Spinal cord (tissue), 10 donors: ENCODE measurements at places on chromosomes 11 and 22. TPM values are rescaled to one million over a fixed set of nuclear protein-coding genes. Genes with fewer than 3 reads are reported as not detected.

The KCTD14 gene
- 6.4 TPM for total RNA-seq

The OR5F1 gene
- not detected for total RNA-seq

The INPP5J gene
- total RNA-seq: 4.6 TPM

The LGALS12 gene
- 0.99 TPM for total RNA-seq

The C22orf31 gene
- total RNA-seq: not detected

The HTATIP2 gene
- total RNA-seq: 10.1 TPM

The POU2F3 gene
- not detected for total RNA-seq

The WNT7B gene
- total RNA-seq: 5.0 TPM

- H3K36me3 ChIP-seq: no peaks in the 10 kb centered on the region
- H3K27me3 ChIP-seq: no peaks in the 10 kb centered on the region
- no peak for DNase-seq
- no peak overlapping the region for H3K4me3 ChIP-seq
Measured at GRCh38 chr11:106668147-106668546, 350.1 kb downstream of the GUCY1A2 start.

GRCh38 chr11:127574478-127574877 lies 573.9 kb upstream of the KIRREL3 start:
- H3K4me1 ChIP-seq: no peaks in the 10 kb centered on the region
- no peaks in the 10 kb centered on the region for H3K27me3 ChIP-seq
- H3K36me3 ChIP-seq: no peaks in the 10 kb centered on the region
- DNase-seq: peak; percentile 65
- no peak overlapping the region for H3K4me3 ChIP-seq

GRCh38 chr11:61482513-61482912 lies 26.0 kb upstream of the LRRC10B start:
- peaks cover 29% of the 10 kb centered on the region for H3K36me3 ChIP-seq
- peaks cover 45% of the 10 kb centered on the region for H3K4me1 ChIP-seq
- H3K27ac ChIP-seq: no peak overlapping the region
- DNase-seq: no peak

GRCh38 chr22:35418731-35419130 lies 18.8 kb downstream of the MCM5 start:
- H3K27ac ChIP-seq: no peak overlapping the region
- H3K36me3 ChIP-seq: peaks cover 79% of the 10 kb centered on the region
- H3K27me3 ChIP-seq: no peaks in the 10 kb centered on the region
- H3K4me1 ChIP-seq: no peaks in the 10 kb centered on the region
- DNase-seq: no peak

- H3K36me3 ChIP-seq: peaks cover 13% of the 10 kb centered on the region
- no peak overlapping the region for H3K27ac ChIP-seq
- H3K4me3 ChIP-seq: no peak overlapping the region
- no peak for DNase-seq
- no peaks in the 10 kb centered on the region for H3K4me1 ChIP-seq
- no peaks in the 10 kb centered on the region for H3K27me3 ChIP-seq
Measured at GRCh38 chr22:35809816-35810215, 92.1 kb downstream of the APOL5 start.

DNA sequence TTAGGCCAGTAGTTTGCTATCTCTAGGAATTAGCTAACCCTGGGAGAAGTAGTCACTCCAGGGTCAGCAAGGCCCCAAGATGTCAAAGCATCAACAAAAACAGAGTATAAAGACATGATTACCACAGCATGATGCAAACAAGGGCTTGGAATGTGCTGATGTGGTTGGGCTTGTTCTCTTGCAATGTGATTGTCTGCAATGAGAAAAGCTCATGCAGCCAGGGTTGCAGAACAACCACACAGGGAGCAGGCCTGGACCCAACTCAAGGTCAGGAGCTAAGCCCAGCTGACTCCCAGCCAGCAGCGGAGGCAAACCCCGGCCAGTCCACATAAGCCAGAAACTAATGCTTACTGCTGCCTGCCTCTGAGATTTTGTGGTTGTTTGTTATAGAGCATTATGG lies 132.4 kb upstream of the ZC3H12C start:
- H3K27me3 ChIP-seq: no peaks in the 10 kb centered on the region
- no peak for DNase-seq
- H3K36me3 ChIP-seq: no peaks in the 10 kb centered on the region
- peaks cover 3% of the 10 kb centered on the region for H3K4me1 ChIP-seq

DNA sequence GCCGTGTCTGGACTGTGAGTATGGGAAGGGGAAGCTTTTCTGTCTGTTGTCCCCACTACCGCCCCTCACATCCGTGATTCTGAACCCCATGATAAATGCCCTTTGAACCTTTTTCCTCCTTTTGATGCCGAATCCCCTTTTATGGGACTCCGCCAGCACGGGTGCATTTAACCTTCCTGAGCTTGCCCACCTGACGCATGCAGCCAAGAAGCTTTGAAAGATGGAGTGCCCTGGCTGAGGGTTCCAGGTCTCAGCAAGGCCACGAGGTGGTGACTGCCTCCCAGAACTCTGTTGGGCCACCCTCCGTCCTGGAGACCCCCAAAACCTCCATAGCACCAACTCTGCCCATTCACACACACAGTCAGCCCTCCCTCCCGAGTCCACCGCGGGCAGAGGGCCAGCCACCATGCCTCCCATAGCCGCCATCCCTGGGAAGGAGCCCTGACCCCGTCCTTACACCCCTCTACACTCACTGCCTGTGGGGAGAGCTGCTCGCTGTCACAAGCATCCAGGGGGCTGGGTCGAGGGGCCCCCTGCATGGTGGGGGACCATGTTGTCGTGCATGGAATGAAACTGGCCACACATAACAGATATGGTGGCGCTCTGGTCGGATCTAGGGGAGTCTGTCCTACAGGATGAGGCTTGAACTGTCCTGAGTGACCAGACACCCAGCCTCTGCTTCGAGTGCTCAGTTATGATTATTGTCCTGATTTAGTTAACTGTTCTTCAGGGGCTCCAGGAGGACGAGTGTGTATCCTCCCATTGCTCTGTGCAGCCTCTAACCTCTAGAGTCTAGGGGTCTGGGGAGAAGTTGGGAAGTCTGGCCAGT lies 822 bp upstream of the COMT start:
- H3K4me3 ChIP-seq: peak overlapping the region; percentile 59
- DNase-seq: no peak
- H3K27me3 ChIP-seq: no peaks in the 10 kb centered on the region
- peaks cover 35% of the 10 kb centered on the region for H3K4me1 ChIP-seq
- H3K27ac ChIP-seq: peak overlapping the region; percentile 15

DNA sequence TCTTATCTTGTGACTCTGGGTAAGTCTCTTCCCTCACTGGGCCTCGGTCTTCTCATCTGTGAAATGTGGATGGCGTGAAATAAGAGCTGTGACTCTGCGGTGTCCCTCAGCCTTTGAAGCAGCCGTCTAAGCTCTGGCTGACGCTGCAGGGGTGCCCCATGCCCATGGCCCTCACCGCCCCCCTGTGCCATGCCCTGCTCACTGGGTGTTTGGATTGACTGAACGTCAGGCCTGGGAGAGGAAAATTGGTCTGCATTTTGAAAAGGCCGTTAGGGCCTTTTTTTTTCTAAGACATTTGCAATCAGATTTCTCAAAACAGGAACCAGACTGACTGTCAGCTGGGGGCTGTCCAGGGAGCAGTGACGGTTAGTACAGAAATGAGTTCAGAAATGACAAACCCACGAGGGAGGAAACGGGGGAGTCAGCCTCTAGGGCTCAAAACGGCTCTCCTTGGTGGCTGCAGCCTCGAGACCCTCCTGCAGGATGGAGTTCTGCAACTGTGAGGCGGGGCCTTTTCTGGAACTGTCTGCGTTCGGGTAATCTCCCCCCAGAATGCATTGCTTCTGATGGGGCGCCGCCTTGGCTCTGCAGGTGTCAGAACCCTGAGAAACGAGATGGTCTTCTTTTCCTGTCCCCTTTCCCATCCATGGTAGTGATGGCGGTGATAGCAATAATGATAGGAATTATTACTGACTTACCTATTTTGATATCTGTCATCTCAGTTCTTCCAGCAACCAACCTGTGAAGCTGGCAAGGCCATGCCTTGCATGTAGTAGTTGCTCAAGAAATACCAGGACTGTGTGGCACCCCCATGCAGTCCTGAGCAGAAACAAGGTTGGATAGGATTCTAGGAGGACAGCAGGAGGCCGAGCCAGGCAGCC lies 2.0 kb downstream of the GRK2 start:
- DNase-seq: no peak
- H3K4me3 ChIP-seq: peak overlapping the region; percentile 70
- no peaks in the 10 kb centered on the region for H3K27me3 ChIP-seq
- no peak overlapping the region for H3K27ac ChIP-seq

DNA sequence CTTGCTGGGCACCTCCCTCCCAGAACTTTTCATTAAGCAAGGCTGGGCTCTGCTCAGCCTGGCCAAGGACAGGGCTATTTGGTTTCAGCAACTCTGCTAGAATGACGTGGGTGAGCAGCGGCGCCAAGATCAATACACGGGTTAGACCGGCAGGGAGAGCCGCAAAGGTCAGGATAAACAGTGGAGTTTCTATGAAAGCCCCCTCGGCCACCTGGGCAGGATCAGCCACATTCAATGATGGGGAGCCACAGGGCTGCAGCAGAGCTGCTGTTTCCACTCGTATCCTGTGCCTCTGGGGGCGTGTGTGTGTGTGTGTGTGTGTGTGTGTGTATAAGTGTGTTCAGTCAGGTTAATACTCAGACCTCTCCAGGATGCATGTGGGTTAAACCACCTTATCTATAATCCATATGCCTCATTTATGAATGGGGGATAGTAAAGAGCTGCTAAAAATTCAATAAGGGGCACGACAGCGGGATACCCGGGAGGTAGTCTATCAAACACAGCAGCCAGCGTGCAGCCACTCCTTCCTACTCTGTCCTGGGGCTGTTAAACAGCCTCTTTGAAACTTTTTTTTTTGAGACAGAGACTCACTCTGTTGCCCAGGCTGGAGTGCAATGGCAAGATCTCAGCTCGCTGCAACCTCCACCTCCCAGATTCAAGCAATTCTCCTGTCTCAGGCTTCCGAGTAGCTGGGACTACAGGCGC lies 34.8 kb downstream of the MYH9 start:
- no peak overlapping the region for H3K4me3 ChIP-seq
- H3K27ac ChIP-seq: peak overlapping the region; percentile 90
- peaks cover 42% of the 10 kb centered on the region for H3K4me1 ChIP-seq
- DNase-seq: no peak

- no peak overlapping the region for H3K4me3 ChIP-seq
- H3K4me1 ChIP-seq: peaks cover 7% of the 10 kb centered on the region
- H3K36me3 ChIP-seq: no peaks in the 10 kb centered on the region
- DNase-seq: no peak
- H3K27me3 ChIP-seq: peaks cover 3% of the 10 kb centered on the region
Measured at GRCh38 chr22:26887916-26888315, 230.5 kb downstream of the MIAT start.

- no peaks in the 10 kb centered on the region for H3K36me3 ChIP-seq
- peak within 1 kb of the TSS; percentile 96 for H3K4me3 ChIP-seq
- H3K4me1 ChIP-seq: peaks cover 12% of the 10 kb centered on the region
- H3K27me3 ChIP-seq: no peaks in the 10 kb centered on the region
- DNase-seq: no peak
Measured at GRCh38 chr11:71927820-71928736, at the start of gene XNDC1N. TSS of gene XNDC1N (minus strand) at chr11:71928594. CDS start at chr11:71923353, 5,241 bp downstream.
